Activated CD4-positive, alpha-beta T cell treated with anti-CD3 and anti-CD28 coated beads, Interleukin-2, Interleukin-6, amounts not matched to agents 100 ng/mL and 50 ng/mL, durations not matched to agents 16 hours and 8 hours (primary cell): ENCODE measurements at places on chromosomes 2 and 18.

DNA sequence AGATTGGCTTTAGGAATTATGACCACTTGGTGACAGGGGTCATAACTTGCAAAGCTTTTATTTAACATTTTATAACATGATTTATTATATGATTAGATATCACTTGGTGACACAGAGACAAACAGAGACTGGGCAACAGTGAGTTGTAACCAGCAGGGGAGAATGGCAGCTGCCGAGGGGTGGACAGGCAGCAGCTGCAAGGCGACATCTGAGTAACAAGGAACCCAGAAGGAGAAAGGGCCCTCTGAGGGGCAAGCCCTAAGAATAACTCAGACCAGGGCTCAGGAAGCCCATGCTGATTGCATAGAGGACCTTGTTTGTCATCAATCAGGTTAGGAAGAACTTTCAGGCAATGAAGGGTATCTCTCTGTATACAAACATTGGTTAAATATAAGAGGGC lies 339.9 kb upstream of the SOX11 start:
- DNase-seq, result no peak

- no peak for DNase-seq
Observed at GRCh38 chr18:52311331-52311730, 28.7 kb upstream of the DCC start.

GRCh38 chr18:28267878-28268625 lies 91.1 kb upstream of the CDH2 start:
- DNase-seq, result no peak

DNA sequence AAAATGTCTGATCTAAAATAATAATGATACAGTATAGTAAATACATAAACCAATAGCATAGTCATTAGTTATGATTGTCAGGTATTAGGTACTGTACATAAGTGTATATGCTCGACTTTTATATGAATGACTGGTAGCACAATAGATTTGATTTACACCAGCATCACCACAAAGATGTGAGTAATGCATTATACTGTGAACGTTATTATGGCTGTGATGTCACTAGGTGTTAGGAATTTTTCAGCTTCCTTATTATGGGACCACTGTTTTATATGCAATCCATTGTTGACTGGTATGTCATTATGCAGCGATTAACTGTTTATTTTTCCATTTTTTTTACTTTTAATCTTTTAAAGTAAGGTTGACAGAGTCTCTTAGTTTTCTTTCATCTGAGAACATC lies 23.7 kb downstream of the ATP9B start:
- no peak for DNase-seq

GRCh38 chr2:44397447-44398175 lies 35.9 kb downstream of the CAMKMT start:
- DNase-seq, result no peak

GRCh38 chr18:54388203-54389142 lies 30.8 kb downstream of the C18orf54 start:
- DNase-seq, result peak; percentile 76

- no peak for DNase-seq
Observed at GRCh38 chr18:46401486-46402070, 255.4 kb downstream of the LOXHD1 start.

DNA sequence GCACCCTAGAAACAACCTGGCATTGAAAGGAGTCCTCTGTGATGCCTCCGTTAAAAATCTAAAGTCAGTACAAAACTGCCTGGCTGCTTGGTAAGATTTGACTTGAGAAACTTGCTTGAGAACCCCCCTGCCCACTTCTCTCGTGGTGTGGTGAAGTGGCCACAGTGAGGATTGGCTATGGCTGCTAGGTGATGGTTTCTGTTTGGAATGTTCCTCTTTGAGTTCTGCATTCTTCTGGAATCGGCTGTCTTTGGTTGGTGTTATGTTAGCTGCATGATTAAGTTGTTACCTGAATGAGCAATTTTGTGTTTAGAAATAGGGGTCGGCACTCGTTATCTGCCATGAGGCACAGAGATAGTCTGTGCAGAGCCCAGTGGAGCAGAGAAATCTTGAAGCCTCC lies 21.7 kb upstream of the SAG start:
- no peak for DNase-seq

GRCh38 chr2:201698588-201699226 lies at the start of gene MPP4:
Gene MPP4 (minus strand): TSS chr2:201698644. CDS start chr2:201693954, 4,690 bp downstream.
- no peak for DNase-seq

DNA sequence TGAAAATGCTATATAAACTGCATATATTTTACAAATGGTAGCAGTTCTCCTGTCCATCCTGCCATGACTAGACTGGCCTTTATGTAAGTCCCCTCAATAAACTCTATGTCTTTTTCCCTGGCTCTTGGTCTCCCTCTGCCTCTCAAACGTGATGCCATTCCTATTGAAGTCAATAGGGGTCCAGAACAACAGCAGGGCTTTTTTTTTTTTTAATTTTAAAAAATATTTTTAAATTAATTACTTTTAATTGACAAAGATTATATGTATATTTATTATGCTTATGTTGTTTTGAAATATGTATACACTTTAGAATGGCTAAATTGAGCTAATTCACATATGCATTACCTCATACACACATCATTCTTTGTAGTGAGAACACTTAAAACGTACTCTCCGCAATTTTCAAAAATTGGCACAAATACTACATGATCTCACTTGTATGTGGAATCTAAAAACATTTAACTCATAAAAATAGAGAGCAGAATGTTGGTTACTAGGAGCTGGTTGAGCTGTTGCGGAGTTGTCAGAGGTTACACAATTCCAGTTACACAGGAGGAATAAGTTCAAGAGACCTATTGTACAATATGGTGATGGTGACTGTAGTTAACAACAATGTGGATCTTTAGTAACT lies 123.1 kb downstream of the LRRTM4 start:
- DNase-seq, result no peak

DNA sequence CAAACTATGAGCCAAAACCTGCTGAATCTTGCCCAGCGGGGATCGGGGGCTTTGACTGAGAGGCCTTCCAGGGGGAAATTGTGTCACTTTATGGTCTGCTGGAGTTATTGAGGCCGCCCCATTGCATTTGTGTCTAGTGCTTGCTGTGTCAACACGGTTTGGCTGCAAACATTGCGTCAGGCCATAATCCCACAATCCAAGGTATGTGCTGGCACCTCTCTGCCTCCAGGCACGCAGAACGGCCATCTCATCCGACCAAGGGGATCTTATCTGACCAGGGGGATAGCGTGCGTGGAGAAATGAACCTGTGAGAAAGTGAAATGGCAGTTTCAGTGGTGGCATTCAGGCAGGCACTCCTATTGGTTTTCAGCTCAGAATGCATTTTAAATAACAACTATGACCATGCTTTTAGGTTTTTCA lies 18.1 kb upstream of the LYPD6B start:
- no peak for DNase-seq
